ENCODE measurements at places on chromosomes 1 and 21. TPM values are rescaled to one million over a fixed set of nuclear protein-coding genes. Genes with fewer than 3 reads are reported as not detected.

GRCh38 chr21:39131791-39132190 is 51.5 kb downstream of the PSMG1 start:
- DNase-seq = no peak

GRCh38 chr1:202656057-202656456 is 54.2 kb downstream of the SYT2 start:
- DNase-seq = no peak

- no peak for DNase-seq
Measured at GRCh38 chr1:13917607-13918006, 217.6 kb downstream of the PRDM2 start.

- no peak for DNase-seq
Measured at GRCh38 chr1:11176081-11176706, 13.0 kb upstream of the ANGPTL7 start.

- DNase-seq = no peak
Measured at GRCh38 chr1:78005755-78006154, 1.0 kb downstream of the DNAJB4 start.

- DNase-seq = no peak
Measured at GRCh38 chr1:228336308-228337030, 70.2 kb downstream of the TRIM11 start.

DNA sequence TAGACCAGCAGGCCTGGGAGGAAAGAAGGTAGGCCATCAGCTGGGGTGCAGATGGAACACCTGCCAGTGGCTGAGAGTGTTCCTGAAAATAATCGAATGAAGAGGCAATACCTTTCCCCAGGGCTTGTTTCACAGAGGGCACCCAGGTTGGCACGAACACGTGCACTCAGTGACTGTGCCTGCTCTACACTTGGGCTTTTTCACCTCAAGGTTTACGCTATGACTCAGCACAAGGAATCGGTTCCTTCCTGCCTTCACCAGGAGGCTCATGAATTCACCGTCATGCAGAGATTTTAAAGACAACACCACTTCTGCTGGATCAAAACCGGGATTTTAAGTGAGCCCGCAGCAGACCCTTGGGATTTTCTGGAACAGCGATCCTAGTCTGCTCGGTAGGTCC is 118.5 kb upstream of the ADAR start:
- no peak for DNase-seq

- no peak for DNase-seq
Measured at GRCh38 chr1:158931055-158931737, at the start of gene PYHIN1. PYHIN1 (plus strand) TSS chr1:158931552; CDS start chr1:158936911, 5,359 bp downstream.

GRCh38 chr1:7993593-7994479 is 32.3 kb downstream of the ERRFI1 start:
- no peak for DNase-seq

DNA sequence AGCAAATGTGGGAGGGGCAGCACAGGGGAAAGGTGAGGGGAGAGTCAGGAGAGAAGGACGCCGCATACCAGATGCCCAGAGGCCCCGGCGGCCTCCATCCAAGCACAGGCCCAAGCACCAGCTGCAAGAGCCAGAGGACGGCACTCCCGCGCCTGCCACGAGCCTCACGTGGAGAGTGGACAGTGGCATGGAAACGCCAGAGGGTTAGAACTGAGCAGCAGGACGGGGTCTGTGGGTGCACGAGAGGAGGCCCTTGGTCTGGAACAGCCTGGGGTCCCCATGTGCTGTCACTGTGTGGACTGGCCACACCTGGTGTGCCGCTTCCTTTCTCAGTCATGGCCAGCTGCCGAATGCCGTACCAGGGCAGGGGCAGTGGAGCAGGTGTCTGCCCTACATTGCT is 68.7 kb downstream of the AGPAT3 start:
- no peak for DNase-seq

DNA sequence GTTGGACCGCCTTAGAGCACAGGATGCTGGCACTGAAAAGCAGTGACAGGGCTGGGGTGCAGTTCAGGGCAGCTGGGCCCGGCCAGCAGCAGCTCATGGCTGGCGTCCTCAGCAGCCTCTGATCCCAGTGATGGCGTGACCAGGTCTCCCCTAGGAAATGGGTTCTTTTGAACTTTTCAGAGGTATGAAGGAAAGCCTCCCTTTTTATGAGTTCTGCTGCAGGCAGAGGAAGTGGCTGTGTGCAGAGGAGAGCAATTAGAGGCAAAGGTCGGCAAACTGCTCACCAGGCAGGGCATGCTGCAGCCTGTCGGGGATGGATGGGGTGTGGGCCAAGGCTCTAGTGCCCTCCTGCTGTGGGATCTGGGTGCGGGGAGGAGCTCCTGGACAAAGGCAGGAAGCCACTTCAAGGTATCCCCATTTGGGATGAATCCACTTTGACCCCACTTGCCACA is 45.6 kb upstream of the RAB4A start:
- no peak for DNase-seq

- DNase-seq = no peak
Measured at GRCh38 chr1:42956739-42957138, 1.9 kb downstream of the SLC2A1 start.

DNA sequence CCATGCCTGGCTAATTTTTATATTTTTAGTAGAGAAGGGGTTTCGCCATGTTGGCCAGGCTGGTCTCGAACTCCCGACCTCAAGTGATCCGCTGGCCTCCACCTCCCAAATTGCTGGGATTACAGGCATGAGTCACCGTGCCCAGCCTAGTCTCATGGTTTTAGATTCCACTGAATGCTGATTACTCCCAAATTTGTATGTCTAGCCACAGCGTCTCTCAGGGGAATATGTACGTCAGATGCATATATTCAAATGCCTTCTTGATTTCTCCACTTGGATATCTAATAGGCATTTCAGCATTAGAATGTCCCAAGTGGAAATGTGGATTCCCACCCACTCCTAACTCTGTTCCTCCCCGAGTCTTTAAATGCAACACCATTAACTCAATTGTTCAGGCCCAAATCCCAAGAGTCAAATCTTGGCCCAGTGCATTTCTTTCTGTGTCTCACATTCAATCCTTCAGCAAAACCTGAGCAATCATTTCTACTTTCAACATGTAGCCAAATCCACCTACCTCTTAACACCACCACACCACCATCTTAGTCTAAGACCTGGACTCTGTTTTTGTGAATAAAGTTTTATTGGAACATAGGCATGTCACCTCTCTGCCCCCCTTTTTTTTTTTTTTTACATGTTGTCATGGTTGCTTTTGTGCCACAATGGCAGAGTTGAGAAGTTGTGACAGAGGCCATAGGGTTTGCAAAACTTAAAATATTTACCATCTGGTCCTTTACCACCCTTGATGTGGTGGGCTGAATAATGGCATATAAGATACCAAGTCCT is 9.8 kb upstream of the CAMTA1 start:
- DNase-seq = no peak

DNA sequence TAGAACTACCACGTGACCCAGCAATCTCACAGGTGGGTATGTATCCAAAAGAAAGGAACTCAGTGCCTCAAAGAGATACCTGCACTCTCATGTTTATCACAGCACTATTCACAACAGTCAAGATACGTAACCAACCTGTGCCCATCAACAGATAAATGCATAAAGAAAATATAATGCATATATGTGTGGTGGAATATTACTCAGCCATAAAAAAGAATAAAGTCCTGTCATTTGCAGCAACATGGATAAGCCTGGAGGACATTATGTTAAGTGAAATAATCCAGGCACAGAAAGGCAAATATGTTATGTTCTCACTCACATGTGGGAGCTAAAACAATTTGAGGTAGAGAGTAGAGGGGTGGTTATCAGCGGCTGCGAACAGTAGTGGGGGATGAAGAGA is 413.8 kb downstream of the SMYD3 start:
- no peak for DNase-seq

- no peak for DNase-seq
Measured at GRCh38 chr1:200958597-200958996, 63.9 kb downstream of the INAVA start.

SYDE2 gene
- total RNA-seq = 11.5 TPM

OR2T29 gene
- not detected for total RNA-seq

NUF2 gene
- total RNA-seq = 31.6 TPM

SELENBP1 gene
- 152 TPM for total RNA-seq

NHLH1 gene
- total RNA-seq = 0.08 TPM

OR2L5 gene
- total RNA-seq = not detected

GBP4 gene
- 6.8 TPM for total RNA-seq

CFHR3 gene
- total RNA-seq = 64.2 TPM

CFAP74 gene
- total RNA-seq = not detected

SPRR1B gene
- total RNA-seq = not detected
